ENCODE measurements at places on chromosomes 2 and 18. TPM values are rescaled to one million over a fixed set of nuclear protein-coding genes. Genes with fewer than 3 reads are reported as not detected.
A peak's percentile ranks its signal among the peaks of the same experiment; 100 is the strongest.

DNA sequence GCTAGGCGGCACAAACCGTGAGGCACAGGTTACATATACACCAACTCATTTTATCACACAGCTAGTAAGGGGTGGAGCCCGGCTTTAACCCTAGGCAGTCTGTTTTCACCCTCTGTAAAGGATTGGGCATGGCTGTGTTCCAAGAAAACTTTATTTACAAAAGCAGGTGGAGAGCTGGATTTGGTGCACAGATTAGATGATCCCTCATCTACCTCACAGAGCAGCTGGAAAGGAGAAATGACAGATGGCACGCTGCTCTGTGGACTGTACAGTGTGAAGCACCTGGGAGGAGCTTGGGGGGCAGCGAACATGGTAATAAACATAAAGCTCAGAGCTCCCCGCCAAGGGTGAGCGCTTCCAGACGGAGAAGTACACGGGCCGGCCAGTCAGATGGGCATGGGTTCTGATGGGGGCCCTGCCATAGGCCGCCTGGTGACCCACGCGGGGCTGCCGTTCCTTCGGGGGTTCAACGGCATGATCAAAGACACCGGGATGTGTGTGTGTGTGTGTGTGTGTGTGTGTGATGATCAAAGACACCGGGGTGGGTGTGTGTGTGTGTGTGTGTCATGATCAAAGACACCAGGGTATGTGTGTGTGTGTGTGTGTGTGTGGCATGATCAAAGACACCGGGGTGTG lies 862 bp upstream of the TMEM177 start:
- peak; percentile 51 for DNase-seq

DNA sequence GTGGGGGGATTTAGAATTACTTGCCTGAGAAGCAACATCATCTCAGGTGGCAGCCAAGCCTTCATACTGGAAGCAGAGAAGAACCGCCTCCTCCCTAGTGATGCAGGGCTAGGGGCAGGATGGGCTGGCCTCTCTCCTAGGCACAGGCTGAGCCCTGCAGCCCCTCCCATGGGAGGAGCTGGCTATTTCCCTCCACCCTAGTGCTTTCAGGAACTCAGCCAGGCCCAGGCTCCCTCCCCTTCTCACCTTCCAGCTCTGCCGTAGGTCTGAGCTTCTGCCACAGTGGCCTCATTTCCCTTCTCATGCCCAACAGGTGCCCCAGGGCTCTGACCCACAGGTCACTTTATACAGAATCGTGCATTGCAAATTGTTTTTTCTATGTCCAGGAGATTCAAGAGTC lies 31.0 kb downstream of the CENPA start:
- peak; percentile 85 for DNase-seq

DNA sequence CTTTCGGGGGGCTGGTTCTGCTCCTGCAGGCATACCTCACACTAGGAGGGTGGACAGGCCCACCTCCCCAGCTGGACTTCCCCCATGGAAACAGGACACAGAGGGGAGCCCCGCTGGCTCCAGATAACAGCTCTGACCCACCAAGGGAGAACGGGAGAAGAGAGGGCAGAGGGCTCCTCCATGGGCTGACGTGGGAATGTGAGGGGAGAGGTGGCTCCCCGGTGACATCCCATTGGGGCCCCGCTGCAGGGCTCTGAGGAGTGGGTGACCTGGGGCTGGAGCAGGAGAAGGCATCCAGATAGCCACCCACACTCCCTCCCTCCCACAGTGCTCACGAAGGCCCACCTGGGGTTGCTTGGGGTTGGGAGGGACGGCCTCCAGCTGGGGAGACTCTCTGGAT lies 45.9 kb downstream of the FBLN7 start:
- DNase-seq: peak; percentile 15

DNA sequence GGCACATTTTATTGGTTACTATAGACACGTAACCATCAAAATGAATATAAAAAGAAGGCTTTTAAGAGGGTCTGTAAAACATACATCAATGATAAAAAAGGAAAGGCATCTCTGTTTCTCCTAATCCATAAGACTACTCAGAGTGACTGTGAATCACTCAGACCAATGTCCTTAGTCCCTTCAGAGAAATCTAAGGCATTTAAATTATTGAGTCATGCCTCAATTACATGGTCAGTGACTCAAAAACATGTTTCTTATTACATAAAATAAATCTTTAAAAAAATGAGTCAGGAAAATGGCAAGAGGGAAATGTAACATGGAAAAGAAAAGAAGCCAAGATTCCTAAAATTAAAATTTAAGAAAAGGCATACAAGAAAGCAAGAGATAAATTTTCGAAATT lies 146.6 kb downstream of the ERBB4 start:
- DNase-seq: no peak

DNA sequence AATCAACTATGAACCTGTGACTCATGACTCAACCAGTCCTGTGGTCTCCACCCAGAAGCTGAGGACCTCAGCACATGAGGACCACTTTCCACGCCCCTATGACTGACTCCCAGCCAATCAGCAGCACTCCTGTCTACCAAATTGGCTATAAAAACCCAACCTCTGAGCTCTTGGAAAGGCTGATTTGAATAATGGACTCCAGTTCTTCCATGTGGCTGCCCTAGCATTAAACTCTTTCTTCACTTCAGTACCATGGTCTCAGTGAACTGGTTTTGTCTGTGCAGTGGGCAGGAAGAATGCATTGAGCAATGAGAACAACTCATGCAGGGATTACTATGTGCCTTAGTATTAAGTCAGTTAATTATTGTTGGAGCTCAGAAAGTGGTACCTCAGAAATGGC lies 78.3 kb downstream of the CMPK2 start:
- DNase-seq: no peak

- DNase-seq: no peak
These were observed 154.7 kb upstream of the LYPD1 start for GRCh38 chr2:132824716-132825115.

DNA sequence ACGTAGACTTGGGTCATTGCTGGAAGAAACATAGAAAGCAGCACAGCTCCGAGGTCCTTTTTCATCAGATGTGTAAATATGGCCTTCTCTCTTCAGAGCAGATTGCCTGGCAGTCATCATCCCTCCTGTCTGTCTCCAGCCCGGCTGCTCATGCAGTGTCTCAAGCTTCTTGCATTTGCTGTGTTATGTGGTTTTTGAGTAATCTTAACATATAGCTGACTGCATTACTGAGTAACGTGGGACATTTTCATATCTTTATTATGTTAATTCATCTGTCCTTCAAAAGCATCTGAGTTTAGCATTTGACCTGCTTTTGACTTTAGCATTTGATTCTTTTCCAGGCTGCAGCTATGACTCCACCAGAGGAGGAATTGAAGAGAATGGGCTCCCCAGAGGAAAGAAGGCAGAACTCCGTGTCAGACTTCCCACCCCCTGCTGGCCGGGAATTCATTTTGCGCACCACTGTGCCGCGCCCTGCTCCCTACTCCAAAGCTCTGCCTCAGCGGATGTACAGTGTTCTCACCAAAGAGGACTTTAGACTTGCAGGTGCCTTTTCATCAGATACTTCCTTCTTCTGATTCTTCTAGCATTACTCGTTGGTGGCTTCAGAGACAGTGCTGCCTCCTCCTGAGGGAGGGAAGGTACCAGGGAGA lies 116.2 kb downstream of the RAB3GAP1 start:
- DNase-seq: no peak

DNA sequence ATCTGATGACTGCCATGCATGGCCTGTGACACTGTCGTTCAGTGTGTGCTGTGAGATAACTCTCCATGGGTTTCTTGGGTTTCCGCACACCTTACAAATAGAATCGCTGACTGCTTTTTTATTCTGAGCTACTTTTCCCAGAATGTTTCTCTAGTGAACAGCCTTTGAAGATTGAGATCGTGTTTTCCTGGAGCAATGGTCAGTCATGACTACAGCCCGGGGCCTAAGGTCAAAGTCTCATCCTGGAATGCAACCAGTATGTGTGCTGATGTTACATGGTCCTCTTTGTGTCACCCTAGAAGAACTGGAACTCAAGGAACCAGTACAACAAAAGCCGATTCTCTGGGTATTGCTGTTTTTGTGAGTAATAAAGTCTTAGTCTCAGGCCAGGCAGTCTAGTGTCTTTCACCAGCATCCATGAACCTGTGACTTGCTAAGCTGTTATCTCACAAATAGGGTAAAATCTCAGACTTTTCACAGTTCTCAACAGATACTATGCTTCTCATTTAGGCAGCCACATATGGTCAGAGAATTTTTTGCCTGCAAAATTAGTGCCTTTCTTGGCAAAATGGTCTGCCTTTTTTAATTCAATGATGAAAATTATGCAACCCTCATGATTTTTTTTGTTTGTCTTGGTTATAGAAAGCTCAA lies 124.9 kb upstream of the PIEZO2 start:
- no peak for DNase-seq

- DNase-seq: no peak
These were observed 472.7 kb downstream of the THSD7B start for GRCh38 chr2:137238065-137238464.

DNA sequence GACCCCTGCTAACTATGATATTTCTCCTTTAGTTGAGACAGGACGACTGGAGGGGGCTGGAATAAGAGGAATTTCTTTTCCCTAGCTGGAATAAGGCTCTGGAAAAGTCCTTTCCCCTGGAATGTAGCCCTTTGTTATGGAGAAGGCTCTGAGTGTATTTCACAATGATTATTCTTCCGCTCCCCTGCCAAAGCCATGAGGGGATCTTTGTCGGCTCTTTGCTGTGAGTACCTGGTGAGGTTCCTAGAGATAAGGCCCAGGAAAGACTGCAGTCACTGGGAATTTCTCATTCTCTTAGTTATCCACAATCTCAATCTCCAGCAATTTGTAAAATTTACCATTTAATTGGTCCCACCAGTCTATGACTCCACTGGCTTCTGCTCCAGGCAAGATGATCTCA lies 340.2 kb upstream of the HNRNPA3 start:
- peak; percentile 23 for DNase-seq

- no peak for DNase-seq
These were observed 248.7 kb downstream of the MEIS1 start for GRCh38 chr2:66683599-66683998.

- DNase-seq: peak; percentile 46
These were observed 340.0 kb upstream of the MEX3C start for GRCh38 chr18:51537487-51537886.

DNA sequence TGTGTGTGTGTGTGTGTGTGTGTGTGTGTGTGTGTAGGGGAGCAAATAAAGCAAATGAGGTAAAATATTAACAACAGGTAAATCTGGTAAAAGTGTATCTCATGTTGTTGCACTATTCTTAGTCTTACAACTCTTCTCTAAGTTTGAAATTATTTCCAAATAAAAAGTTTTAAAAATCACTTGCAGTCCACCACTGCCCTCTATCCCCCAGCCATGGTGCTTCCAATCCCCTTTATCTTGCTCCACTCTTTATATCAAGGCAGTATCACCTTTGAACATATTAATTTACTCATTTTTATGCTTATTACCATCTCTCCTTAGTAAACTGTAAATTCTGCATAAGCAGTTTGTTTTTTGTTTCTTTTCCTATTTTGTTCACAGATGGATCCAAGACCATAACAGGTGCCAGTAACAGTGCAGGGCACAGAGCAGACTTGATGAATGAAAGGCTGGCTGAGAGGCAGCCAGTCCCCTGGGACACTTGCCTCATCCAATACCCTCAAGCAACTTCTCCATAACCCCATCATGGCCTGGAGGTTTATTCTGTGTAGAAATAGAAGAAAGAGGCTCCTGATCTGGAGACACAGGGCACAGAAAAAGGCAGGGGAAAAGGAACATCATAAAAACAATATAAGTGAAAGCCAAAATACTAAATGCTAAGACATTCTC lies 67.6 kb downstream of the LDAH start:
- DNase-seq: no peak

DNA sequence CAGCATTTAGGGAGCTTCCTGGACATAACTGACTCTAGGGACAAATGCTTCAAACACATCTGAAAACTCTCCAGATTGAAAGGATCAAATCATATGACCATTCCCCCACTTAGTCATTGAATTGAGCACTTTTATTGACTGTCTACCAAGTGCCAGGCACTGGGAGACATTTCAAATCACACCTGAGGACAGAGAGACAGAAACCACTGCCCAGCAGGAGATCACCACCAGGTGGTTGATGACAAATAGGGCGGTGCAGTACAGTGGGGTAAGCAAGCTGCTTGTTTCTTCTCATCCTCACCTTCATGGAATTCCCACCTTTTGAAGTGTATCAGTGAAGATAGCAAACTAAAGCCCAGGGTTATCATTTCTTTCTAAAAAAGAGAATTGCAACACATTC lies 19.0 kb upstream of the CXCR4 start:
- DNase-seq: no peak

GRCh38 chr2:9232886-9233285 lies 26.3 kb downstream of the ASAP2 start:
- no peak for DNase-seq

- no peak for DNase-seq
These were observed 67.1 kb downstream of the DIS3L2 start for GRCh38 chr2:232028631-232029030.

- no peak for DNase-seq
These were observed 60.1 kb downstream of the FMNL2 start for GRCh38 chr2:152395103-152395502.

- no peak for DNase-seq
These were observed 197.8 kb upstream of the SIX2 start for GRCh38 chr2:45207101-45207500.

GRCh38 chr18:5298156-5298852 lies 2.8 kb upstream of the ZBTB14 start:
- no peak for DNase-seq

- DNase-seq: no peak
These were observed 44.8 kb downstream of the ARL4C start for GRCh38 chr2:234451852-234452625.

DNA sequence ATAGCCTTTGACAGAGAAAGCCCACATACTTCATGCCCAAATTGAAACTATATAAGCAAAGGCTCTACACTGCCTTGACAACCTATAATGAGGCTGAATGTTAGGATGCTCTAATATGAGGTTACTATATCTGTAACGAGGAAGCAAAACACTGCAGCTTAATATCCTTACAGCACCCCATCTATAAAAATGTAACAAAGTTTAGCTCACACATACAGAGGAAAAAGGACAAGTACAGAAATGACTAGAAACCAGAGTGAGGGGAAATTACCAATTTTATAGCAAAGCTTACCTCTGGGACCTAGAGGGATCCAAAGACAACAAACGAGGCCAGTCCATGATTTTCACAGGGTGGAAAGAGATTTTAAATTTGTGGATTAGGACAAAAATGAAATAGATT lies 138.5 kb downstream of the COL4A4 start:
- DNase-seq: no peak

DNA sequence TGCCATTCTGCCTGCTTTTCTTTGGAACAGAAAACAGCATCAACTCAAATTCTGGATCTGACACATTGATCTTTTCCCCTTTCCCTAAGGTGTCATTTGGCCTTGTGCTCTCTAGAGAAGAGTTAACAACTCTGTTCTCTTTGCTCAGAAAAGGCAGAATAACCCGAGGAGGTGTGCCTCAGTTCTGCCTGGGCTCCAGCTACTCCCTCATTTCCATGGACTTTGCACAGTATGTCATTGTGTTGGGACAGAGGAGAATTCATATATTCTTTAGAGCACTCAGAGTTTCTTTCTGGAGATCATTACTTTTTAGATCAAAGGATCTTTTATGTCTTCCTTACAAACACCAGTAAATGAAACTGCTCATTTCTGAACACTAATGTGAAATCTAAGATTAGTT lies 249.1 kb downstream of the PHLPP1 start:
- no peak for DNase-seq

GRCh38 chr2:134712299-134712698 lies 6.5 kb downstream of the TMEM163 start:
- DNase-seq: no peak

The ESPNL gene
- total RNA-seq: 1.5 TPM

The PLGLB1 gene
- total RNA-seq: 0.33 TPM

The HOXD8 gene
- not detected for total RNA-seq

The TCF7L1 gene
- 9.9 TPM for total RNA-seq

The GKN1 gene
- total RNA-seq: not detected

The DIPK1C gene
- total RNA-seq: 0.22 TPM

The ZNF521 gene
- 1.6 TPM for total RNA-seq

The SP5 gene
- total RNA-seq: 10.1 TPM

Data from H7 (cell line).